ENCODE measurements at places on chromosomes 6 and 20. TPM values are rescaled to one million over a fixed set of nuclear protein-coding genes. Genes with fewer than 3 reads are reported as not detected.
A peak's percentile ranks its signal among the peaks of the same experiment; 100 is the strongest.

DNA sequence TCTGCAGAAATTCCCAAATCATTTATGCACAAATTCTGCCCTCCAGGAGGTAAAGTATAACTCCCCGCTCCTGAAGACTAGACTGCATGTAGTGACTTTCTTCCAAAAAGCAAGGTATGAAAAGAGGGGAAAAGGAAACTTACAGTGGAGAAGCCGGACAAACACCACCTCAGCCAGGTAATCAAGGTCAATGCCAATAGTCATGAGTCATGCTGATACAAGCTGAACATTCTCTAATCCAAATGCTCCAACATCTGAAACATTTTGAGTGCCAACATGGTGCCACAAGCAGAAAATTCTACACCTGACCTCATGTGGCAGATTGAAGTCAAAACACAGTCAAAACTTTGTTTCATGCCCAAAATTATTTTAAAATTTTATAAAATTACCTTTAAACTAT is 165.6 kb downstream of the FOXA2 start:
- H3K27ac ChIP-seq, result no peak overlapping the region
- no peak for DNase-seq

DNA sequence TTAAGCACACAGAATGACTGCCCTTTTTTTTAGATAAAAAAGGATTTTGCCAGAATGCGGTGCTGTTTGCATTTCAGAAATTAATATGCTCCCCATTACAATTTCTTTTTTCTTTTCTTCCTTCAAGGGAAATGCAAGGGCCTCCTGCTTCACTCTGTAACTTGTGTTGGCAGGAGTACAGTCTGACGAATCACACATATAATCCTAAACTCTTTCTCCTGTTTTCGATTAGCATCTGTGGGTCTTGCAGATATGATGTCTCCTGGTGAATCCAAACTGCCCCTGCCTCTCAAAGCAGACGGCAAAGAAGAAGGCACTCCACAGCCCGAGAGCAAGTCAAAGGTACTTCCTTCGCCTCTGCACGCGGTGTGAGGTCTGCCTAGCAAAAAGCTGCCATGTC is 149.5 kb downstream of the TMEM242 start:
- no peaks in the 10 kb centered on the region for H3K4me1 ChIP-seq
- no peak overlapping the region for H3K27ac ChIP-seq
- peaks cover 4% of the 10 kb centered on the region for H3K36me3 ChIP-seq
- no peak overlapping the region for H3K4me3 ChIP-seq
- no peak for DNase-seq
- H3K27me3 ChIP-seq, result no peaks in the 10 kb centered on the region

DNA sequence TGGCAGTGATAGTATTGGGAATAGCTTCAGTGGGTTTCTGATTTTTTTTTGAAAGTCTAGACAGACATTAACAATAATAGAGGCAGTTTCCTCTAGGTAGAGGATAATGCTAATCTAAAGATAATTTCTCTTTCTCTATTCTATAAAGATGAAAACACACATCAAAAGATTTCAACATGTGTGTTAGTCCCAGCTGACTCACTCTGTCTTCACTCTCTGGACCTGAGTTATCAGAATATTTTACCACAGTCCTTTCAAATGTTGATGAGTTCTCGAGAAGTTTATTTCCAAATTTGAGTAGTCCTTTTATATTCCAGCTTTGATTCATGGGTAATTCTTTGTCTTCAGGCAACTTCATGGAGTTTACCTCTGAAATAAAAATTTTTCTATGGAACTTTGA is 17.1 kb downstream of the RPRD1B start:
- peaks cover 9% of the 10 kb centered on the region for H3K4me1 ChIP-seq
- H3K36me3 ChIP-seq, result peaks cover 16% of the 10 kb centered on the region
- no peaks in the 10 kb centered on the region for H3K27me3 ChIP-seq
- no peak overlapping the region for H3K4me3 ChIP-seq

GRCh38 chr20:46130534-46130933 is 12.4 kb downstream of the CD40 start:
- no peak overlapping the region for H3K4me3 ChIP-seq
- no peak overlapping the region for H3K27ac ChIP-seq
- no peaks in the 10 kb centered on the region for H3K4me1 ChIP-seq

GRCh38 chr6:26472549-26473290 is 15.0 kb downstream of the BTN2A1 start:
- no peaks in the 10 kb centered on the region for H3K4me1 ChIP-seq
- no peak overlapping the region for H3K4me3 ChIP-seq
- peaks cover 9% of the 10 kb centered on the region for H3K36me3 ChIP-seq

GRCh38 chr20:32386091-32386490 is 28.0 kb downstream of the ASXL1 start:
- no peaks in the 10 kb centered on the region for H3K27me3 ChIP-seq
- H3K36me3 ChIP-seq, result peaks cover 2% of the 10 kb centered on the region
- no peak overlapping the region for H3K4me3 ChIP-seq
- peaks cover 26% of the 10 kb centered on the region for H3K4me1 ChIP-seq
- no peak for DNase-seq

DNA sequence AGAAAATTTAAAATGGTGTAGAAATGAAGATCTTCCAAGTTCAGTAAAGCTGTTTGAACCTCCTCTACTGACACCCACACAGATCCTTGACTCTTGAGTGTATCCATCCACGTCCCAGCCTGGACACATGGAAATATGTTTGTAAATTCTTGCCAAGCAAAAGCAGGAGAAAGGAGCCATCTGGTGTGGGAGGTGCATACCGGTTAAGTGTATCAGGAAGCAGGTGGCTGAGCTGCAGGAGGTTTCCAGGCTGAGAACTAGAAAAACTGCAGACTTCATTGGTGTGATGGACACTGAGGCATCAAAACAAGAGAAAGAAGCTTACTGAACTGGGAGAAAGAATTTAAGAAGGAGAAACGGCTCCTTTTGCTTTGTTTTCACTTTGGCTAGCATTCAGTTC is 229.9 kb upstream of the GRIK2 start:
- no peak for DNase-seq
- no peaks in the 10 kb centered on the region for H3K36me3 ChIP-seq
- no peak overlapping the region for H3K27ac ChIP-seq

- no peaks in the 10 kb centered on the region for H3K4me1 ChIP-seq
- H3K27ac ChIP-seq, result no peak overlapping the region
- H3K27me3 ChIP-seq, result no peaks in the 10 kb centered on the region
- no peaks in the 10 kb centered on the region for H3K36me3 ChIP-seq
- H3K4me3 ChIP-seq, result no peak overlapping the region
- DNase-seq, result no peak
These were observed 24.5 kb downstream of the GABRR2 start for GRCh38 chr6:89290401-89291155.

GRCh38 chr6:117547688-117548621 is 54.4 kb downstream of the GOPC start:
- H3K36me3 ChIP-seq, result peaks cover 8% of the 10 kb centered on the region
- peak overlapping the region; percentile 41 for H3K4me3 ChIP-seq
- peaks cover 10% of the 10 kb centered on the region for H3K4me1 ChIP-seq
- DNase-seq, result peak; percentile 90
- peak overlapping the region; percentile 72 for H3K27ac ChIP-seq

Gene SYTL3
- 21.4 TPM for total RNA-seq

Gene UNC93A
- total RNA-seq, result not detected

Gene SLC22A7
- not detected for total RNA-seq

Gene GSTA1
- total RNA-seq, result not detected

Gene SNAP91
- 2.0 TPM for total RNA-seq

Gene EEF1A2
- total RNA-seq, result 1.4 TPM
